Spleen (tissue), 13 donors: ENCODE measurements at places on chromosomes 7 and 10. TPM values are rescaled to one million over a fixed set of nuclear protein-coding genes. Genes with fewer than 3 reads are reported as not detected.

The PSMG3 gene
- polyA plus RNA-seq = 84.5 TPM

The CTAGE8 gene
- 0.61 TPM for polyA plus RNA-seq

The PITX3 gene
- polyA plus RNA-seq = not detected

The ANKRD61 gene
- polyA plus RNA-seq = not detected
